ENCODE measurements at places on chromosomes 2 and 18. TPM values are rescaled to one million over a fixed set of nuclear protein-coding genes. Genes with fewer than 3 reads are reported as not detected.
A peak's percentile ranks its signal among the peaks of the same experiment; 100 is the strongest.

- H3K36me3 ChIP-seq: no peaks in the 10 kb centered on the region
- DNase-seq: no peak
- no peaks in the 10 kb centered on the region for H3K27me3 ChIP-seq
These were observed 56.2 kb downstream of the GALNT14 start for GRCh38 chr2:31082002-31082401.

SPTBN1 gene
- 572 TPM for total RNA-seq

DNA sequence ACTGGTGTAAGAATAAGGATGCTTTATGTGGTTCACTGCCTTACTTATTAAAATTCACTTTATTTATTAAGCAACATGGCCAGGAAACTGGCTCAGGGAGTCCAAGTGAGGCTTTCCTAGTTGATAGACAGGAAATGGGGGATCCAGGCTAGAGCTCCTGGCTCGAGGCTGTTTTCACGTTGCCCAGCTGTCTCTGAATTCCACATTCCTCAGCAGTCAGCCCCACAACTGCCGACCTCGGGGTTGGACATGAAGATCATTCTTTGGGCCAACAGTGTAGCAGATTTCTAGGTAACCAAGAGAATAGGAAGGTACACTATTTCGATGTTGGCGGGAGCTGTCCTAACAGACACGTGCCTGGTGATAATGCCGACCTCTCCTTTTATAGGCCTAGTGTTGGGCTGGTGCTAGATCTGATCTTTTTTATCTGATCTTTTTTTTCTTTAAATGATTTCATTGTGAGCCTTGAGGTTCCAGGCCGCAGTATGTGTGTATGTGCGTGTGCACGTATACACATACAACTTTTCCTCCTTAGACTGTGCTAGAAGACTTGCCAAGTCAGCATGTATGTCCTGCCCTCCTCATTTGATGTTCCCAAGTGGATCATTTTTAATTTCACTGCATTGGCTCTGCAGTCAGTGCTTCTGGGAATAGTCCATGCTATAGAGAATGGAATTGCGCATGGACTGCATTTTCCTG lies 103.5 kb downstream of the CABLES1 start:
- no peak for DNase-seq
- H3K4me1 ChIP-seq: peaks cover 22% of the 10 kb centered on the region
- no peaks in the 10 kb centered on the region for H3K27me3 ChIP-seq
- H3K27ac ChIP-seq: peak overlapping the region; percentile 80
- H3K36me3 ChIP-seq: no peaks in the 10 kb centered on the region

RMDN2 gene
- total RNA-seq: 5.4 TPM

DNA sequence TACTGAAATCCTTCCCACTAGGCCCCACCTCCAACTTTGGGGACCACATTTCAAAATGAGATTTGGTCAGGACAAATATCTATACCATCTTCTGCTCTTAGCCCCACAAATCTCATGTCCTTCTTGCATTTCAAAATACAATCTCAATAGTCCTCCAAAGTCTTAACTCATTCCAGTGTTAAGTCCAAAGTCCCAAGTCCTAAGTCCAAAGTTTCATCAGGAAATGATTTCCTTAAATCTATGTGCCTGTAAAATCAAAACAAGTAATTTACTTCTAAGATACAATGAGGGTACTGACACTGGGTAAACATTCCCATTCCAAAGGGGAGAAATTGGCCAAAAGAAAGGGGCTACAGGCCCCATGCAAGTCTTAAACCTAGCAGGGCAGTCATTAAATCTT lies 40.5 kb upstream of the TNP1 start:
- H3K36me3 ChIP-seq: no peaks in the 10 kb centered on the region
- no peak overlapping the region for H3K4me3 ChIP-seq
- DNase-seq: no peak
- no peak overlapping the region for H3K27ac ChIP-seq
- no peaks in the 10 kb centered on the region for H3K4me1 ChIP-seq
- H3K27me3 ChIP-seq: no peaks in the 10 kb centered on the region

DNA sequence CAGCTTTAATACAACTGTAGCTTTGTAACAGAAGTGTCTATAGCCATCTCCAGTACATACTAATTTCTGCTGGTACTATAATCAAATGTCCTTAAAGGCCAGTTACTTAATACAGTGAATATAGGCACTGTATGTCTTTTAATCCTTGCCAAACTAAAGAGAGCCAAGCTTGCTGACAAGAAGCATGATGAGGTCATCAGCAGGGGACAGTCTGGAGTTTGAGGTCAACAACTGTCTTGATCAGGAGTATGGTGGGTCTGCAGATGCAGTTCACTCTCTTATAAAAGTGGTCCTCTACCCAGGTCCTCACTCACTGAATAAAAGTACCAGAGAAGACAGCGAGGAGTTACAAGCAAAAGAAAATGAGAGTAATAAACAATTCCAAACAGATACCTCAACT lies 219.1 kb downstream of the WDPCP start:
- peaks cover 31% of the 10 kb centered on the region for H3K36me3 ChIP-seq
- no peak for DNase-seq
- no peaks in the 10 kb centered on the region for H3K4me1 ChIP-seq

DNA sequence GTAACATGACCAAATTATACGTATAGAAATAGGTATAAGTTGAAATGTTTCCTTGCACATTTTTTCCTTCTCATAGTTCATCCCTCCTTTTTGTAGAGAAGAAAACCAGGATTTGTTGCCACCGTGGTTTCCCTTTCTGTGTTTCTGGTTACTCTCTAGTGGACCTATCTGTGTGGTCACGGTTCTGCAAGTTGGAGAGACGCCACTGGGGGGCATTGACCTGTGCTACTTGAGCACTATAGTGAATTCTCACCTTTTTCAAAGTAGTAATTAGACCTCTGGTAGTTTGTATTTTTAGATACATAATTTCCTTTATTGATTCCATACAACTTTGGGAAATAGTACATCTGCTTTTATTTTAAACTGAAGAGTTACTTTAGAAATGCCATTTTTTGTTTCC lies 444.8 kb downstream of the PTPRM start:
- H3K4me3 ChIP-seq: no peak overlapping the region
- no peaks in the 10 kb centered on the region for H3K36me3 ChIP-seq
- no peak overlapping the region for H3K27ac ChIP-seq
- H3K4me1 ChIP-seq: peaks cover 5% of the 10 kb centered on the region

- no peak overlapping the region for H3K4me3 ChIP-seq
- H3K4me1 ChIP-seq: no peaks in the 10 kb centered on the region
- no peaks in the 10 kb centered on the region for H3K27me3 ChIP-seq
- H3K36me3 ChIP-seq: no peaks in the 10 kb centered on the region
These were observed 76.0 kb downstream of the SH3YL1 start for GRCh38 chr2:187825-188224.

ARHGEF33 gene
- total RNA-seq: 0.42 TPM

- no peak overlapping the region for H3K4me3 ChIP-seq
- no peaks in the 10 kb centered on the region for H3K36me3 ChIP-seq
- H3K27me3 ChIP-seq: no peaks in the 10 kb centered on the region
- no peak overlapping the region for H3K27ac ChIP-seq
These were observed 622.6 kb downstream of the EPHA4 start for GRCh38 chr2:220949466-220949865.

DNA sequence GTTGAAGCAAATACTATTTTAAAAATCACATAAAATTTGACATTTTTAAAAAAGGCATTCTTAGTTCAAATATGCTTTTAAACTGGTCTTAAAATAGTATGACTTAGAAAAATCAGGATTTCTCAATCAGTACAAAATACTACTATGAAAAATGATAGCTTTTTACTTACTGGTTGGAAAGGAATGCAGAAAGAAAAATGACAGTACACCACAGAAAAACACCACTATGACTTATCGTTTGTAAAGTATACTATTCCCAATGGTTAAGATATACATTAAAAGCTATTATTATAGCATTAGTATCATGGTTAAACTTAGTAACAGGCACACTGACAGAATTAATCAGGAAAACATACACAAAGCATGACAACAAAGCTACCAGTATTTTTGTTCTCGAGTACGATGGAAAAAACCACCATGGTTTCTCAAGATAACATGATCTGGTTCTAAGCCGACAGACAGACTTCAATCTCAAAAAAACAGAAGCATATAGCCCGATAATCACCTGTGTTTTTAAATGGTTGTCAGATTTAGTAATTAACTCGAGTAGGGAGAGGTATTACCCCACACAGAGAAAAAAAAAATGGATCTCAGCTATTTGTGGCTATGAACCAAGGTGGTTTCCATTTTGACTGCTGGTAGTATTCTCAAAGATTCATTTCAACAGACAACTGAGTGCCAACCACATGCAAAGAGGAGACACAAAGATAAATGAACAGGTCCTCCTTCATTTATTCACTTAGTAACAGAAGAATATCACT lies 39.1 kb downstream of the CUL3 start:
- no peak for DNase-seq
- H3K36me3 ChIP-seq: no peaks in the 10 kb centered on the region
- peaks cover 41% of the 10 kb centered on the region for H3K4me1 ChIP-seq
- H3K27me3 ChIP-seq: no peaks in the 10 kb centered on the region

MROH2A gene
- total RNA-seq: not detected

OR6B3 gene
- not detected for total RNA-seq

- no peak overlapping the region for H3K27ac ChIP-seq
- H3K27me3 ChIP-seq: peaks cover 58% of the 10 kb centered on the region
- peak overlapping the region; percentile 43 for H3K4me3 ChIP-seq
- peaks cover 4% of the 10 kb centered on the region for H3K4me1 ChIP-seq
These were observed 30.1 kb upstream of the ZNF516 start for GRCh38 chr18:76524900-76525698.

GRCh38 chr2:45000341-45000901 lies 8.8 kb downstream of the SIX2 start:
- H3K36me3 ChIP-seq: no peaks in the 10 kb centered on the region
- H3K4me1 ChIP-seq: peaks cover 9% of the 10 kb centered on the region
- no peak overlapping the region for H3K27ac ChIP-seq
- H3K27me3 ChIP-seq: peaks cover 100% of the 10 kb centered on the region
- H3K4me3 ChIP-seq: peak overlapping the region; percentile 30
- DNase-seq: no peak

GRCh38 chr2:218816561-218817011 lies 15.0 kb downstream of the PRKAG3 start:
- DNase-seq: no peak
- no peak overlapping the region for H3K4me3 ChIP-seq
- no peaks in the 10 kb centered on the region for H3K4me1 ChIP-seq
- no peaks in the 10 kb centered on the region for H3K27me3 ChIP-seq

DNA sequence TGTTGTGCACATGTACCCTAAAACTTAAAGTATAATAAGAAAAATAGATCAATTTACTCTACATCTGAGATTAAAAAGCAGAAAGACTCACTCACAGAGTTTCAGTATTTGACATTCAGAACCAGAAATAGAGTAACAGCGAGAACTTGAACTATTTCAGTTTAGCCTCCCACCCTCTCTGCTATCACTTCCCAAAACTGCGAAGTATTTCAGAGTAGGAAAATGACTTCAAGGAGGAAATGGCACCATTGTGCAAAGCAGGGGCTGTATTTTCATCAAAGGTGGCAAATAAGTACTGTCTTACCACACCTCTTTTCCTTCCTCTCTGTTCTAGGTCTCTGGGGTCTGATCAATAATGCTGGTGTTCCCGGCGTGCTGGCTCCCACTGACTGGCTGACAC lies 13.6 kb downstream of the DHRS9 start:
- no peak for DNase-seq
- H3K4me3 ChIP-seq: no peak overlapping the region
- peaks cover 17% of the 10 kb centered on the region for H3K4me1 ChIP-seq
- H3K27ac ChIP-seq: no peak overlapping the region
- H3K27me3 ChIP-seq: no peaks in the 10 kb centered on the region
- no peaks in the 10 kb centered on the region for H3K36me3 ChIP-seq

DNA sequence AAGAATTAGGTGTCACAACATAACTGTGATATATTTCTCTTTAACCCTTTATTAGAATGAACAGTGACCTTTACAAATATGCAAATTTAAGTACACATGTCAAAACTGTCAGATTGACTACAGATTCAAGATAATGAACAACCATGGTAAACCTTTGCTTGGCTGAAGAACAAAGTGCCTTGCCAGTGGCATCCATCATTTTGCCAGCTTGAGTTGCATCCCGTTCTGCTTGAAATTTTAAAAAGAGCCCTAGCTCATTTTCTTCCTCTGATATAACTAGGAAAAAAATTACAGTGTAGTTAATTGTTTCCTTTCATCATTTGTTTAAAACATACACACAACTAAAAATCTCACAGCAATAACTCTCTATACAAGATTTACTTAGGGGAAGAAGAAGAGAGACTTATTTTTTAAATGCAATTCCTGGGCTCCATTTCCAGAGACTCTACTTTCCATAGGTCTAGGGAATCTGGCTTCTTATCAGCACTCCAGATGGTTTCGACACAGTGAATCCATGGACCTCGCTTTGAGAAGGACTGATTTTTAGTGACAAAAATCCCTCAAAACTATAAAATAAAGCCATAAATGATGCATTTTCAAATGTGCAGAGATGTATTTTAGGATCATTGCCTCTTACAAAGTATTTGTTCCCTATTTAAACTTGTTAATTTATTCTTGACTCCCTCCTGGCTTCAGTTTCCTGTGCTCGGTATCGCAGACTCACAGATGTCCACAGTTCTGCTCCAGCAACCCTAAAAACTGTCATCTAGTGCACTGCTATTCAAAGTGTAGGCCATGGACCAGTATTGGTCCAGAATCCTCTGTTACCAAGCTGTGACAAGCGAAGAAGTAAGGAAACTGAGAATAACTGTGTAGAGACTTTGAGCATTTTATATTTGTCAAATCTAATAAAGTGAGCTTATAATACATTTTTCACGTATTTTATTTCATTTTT lies 50.1 kb downstream of the ICA1L start:
- H3K36me3 ChIP-seq: no peaks in the 10 kb centered on the region
- H3K4me1 ChIP-seq: no peaks in the 10 kb centered on the region
- no peak overlapping the region for H3K4me3 ChIP-seq
- H3K27ac ChIP-seq: no peak overlapping the region
- H3K27me3 ChIP-seq: no peaks in the 10 kb centered on the region

ZBTB7C gene
- total RNA-seq: 6.3 TPM

ZNF519 gene
- total RNA-seq: 4.1 TPM

STPG4 gene
- total RNA-seq: not detected

- peaks cover 4% of the 10 kb centered on the region for H3K4me1 ChIP-seq
- DNase-seq: no peak
- no peak overlapping the region for H3K27ac ChIP-seq
- H3K27me3 ChIP-seq: peaks cover 11% of the 10 kb centered on the region
These were observed 73.7 kb upstream of the ETAA1 start for GRCh38 chr2:67323209-67323991.

- no peak for DNase-seq
- no peak overlapping the region for H3K27ac ChIP-seq
- H3K4me1 ChIP-seq: no peaks in the 10 kb centered on the region
- no peak overlapping the region for H3K4me3 ChIP-seq
These were observed 187.4 kb upstream of the SH3BP4 start for GRCh38 chr2:234764372-234764771.

- no peak for DNase-seq
- H3K4me1 ChIP-seq: no peaks in the 10 kb centered on the region
- H3K4me3 ChIP-seq: no peak overlapping the region
- H3K27me3 ChIP-seq: no peaks in the 10 kb centered on the region
These were observed 126.7 kb downstream of the OLA1 start for GRCh38 chr2:174121612-174122011.

DNA sequence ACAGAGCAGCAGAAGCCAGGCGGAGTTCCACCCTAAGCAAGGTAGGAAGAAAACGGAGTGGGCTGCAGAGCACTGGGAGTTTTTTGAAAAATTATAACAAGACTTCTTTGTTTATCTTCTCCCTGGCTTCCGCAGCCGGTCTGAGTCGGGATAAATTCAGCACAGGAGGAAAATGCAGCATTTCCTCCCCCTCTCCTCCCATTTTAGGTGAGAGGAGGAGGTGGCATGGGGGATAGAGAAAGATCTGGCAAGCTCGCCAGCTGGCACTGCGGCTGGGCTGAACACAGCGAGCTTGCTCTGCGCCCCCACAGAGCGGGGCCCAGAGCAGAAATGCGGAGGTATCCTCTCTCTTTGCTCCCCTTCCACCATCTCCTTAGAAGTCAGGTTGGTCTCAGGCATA lies 17.7 kb upstream of the CHRNA1 start:
- H3K27ac ChIP-seq: no peak overlapping the region
- H3K27me3 ChIP-seq: no peaks in the 10 kb centered on the region
- H3K36me3 ChIP-seq: no peaks in the 10 kb centered on the region

FAM124B gene
- total RNA-seq: 3.1 TPM

All from heart right ventricle (tissue), 16 donors.